MG63 (cell line): ENCODE measurements at places on chromosomes 2 and 18. TPM values are rescaled to one million over a fixed set of nuclear protein-coding genes. Genes with fewer than 3 reads are reported as not detected.

- peak; percentile 89 for DNase-seq
These were observed 46.8 kb downstream of the EPG5 start for GRCh38 chr18:45920367-45920766.

GRCh38 chr2:19871836-19872235 lies 29.9 kb downstream of the TTC32 start:
- DNase-seq: no peak

DNA sequence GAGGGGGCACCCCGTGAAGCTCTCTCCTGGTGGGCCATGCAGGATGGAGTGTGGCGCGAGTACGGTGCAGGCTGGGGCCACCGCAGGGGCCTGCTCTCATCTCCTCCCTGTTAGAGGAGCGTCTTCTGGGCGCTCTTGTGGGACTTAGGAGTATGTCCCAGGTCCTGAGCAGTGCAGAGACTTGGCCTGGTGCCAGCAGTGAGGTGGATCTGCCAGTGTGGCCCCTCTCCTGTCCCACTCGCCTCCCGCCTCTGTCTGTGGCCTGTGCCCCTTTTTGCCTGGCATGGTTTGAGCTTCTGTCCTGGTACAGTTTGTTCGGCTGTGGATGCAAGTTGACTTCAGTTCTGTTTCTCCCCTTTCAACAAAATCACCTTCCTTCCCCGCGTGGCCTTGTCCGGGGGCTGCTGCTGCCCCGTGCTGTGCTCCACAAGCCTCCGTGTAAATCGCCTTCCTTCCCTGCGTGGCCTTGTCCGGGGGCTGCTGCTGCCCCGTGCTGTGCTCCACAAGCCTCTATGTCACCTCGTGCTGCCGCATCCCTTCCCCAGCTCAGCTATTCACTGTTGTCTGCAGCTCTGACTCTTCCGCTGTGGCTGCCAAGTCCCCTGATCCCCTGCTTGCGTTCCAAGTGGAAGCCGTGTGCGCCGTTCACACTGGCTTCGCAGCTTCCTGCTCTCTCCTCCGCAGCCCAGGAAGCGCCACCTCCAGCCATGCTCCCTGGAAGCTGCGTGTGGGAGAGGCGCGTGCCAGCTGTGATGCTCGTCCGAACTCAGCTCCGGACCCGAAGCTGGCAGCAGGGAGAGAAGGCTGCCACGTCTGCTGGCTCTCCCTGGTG lies 13.7 kb downstream of the LDLRAD4 start:
- no peak for DNase-seq

DNA sequence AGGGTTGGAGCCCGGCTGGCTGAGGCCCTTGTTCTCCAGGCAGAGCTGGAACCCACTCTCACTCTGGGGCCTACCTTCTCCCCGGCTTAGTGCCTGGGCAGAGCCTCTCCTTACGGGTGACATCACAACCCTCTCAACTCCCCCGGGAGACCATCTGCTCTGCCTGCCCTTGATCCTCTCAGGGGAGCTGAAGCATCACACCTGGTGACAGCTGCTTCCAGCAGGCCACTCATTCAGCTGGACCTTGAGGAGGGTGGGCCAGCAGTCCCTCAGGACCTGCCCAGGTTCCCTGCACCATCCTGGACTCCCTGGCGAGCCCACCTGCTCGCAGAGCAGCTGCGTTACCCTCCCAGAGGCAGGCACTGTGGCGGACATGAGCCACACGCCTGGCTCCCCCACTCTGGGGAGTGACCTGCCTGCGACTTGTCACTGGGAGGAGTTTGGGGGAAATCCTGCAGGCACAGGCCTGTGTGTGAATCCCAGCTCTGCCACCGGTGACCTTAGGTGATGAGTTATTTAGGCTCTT lies 13.1 kb downstream of the HS6ST1 start:
- no peak for DNase-seq

Gene COLEC12
- total RNA-seq: 27.4 and 28.2 TPM in 2 replicates

DNA sequence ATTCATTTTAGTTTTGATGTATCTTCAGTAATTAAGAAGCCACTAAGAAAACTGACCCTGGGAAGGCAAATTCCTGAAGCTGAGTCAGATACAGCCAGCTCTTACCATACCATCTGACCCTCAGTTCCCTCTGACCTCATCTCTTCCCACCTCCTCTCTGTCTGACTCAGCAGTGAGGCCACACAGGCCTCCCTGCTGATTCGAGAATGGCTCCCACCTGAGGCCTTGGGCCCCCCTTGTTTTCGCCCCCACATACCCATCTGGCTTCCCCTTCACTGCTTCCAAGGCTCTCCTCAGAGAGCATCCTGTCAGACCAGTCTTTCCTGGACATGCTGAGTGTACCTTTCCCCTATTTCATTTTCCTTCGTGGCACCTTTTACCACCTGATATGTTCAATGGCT lies 71.0 kb upstream of the CYP1B1 start:
- DNase-seq: peak; percentile 85

DNA sequence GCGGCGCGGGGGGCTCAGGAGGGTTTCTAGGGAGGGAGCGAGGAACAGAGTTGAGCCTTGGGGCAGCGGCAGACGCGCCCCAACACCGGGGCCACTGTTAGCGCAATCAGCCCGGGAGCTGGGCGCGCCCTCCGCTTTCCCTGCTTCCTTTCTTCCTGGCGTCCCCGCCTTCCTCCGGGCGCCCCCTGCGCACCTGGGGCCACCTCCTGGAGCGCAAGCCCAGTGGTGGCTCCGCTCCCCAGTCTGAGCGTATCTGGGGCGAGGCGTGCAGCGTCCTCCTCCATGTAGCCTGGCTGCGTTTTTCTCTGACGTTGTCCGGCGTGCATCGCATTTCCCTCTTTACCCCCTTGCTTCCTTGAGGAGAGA lies 5.2 kb downstream of the PROC start:
- DNase-seq: no peak

DNA sequence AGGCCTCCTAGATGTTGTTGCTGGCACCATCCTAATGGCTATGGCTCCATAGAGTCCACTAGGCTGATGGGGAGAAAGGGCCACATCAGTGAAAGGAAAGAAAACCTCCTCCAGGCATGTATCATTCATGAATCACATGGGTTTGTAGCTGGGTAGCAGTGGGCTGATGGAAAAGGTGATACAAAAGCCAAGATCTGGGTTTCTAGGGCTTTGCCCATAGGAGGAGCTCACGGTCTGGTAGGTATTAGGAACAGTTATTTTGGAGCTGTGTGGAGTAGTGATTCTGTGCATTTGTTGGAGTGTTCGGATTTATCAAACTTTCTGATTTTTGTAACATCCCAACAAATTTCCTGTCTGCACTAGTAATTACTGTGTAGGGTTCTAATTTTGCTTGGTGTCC lies 259.2 kb downstream of the SLC4A3 start:
- no peak for DNase-seq

- no peak for DNase-seq
These were observed 39.0 kb upstream of the STRN start for GRCh38 chr2:37005118-37005868.

Gene MAT2A
- total RNA-seq: 116 and 137 TPM in 2 replicates

Gene PROC
- total RNA-seq: not detected in 2 replicates

Gene UGT1A5
- not detected in 2 replicates for total RNA-seq

Gene MAP3K19
- not detected in 2 replicates for total RNA-seq

- no peak for DNase-seq
These were observed 12.3 kb downstream of the PDCD1 start for GRCh38 chr2:241846406-241846805.

Gene ADD2
- total RNA-seq: 3.4 and 13.3 TPM in 2 replicates

Gene RND3
- total RNA-seq: 55.5 and 87.8 TPM in 2 replicates

Gene AUP1
- total RNA-seq: 70.0 and 143 TPM in 2 replicates

- no peak for DNase-seq
These were observed 186.2 kb downstream of the CMPK2 start for GRCh38 chr2:6679471-6679870.

Gene CCDC141
- not detected in 2 replicates for total RNA-seq

- no peak for DNase-seq
These were observed 42.3 kb upstream of the NCOA1 start for GRCh38 chr2:24448797-24449196.

GRCh38 chr18:23141104-23141999 lies 6.1 kb downstream of the CABLES1 start:
- DNase-seq: peak; percentile 9

GRCh38 chr2:18047213-18047611 lies 168.7 kb downstream of the KCNS3 start:
- DNase-seq: no peak

- no peak for DNase-seq
These were observed 15.0 kb upstream of the IL1A start for GRCh38 chr2:112798979-112799975.

Gene UGT1A3
- total RNA-seq: not detected in 2 replicates

- DNase-seq: no peak
These were observed 925.7 kb downstream of the DCDC2C start for GRCh38 chr2:4628998-4629501.

- DNase-seq: no peak
These were observed 127.8 kb downstream of the MBP start for GRCh38 chr18:77004555-77005380.

Gene PFN4
- total RNA-seq: not detected in 2 replicates

Gene CELF4
- total RNA-seq: not detected in 2 replicates

Gene SF3B6
- 264 and 301 TPM in 2 replicates for total RNA-seq

DNA sequence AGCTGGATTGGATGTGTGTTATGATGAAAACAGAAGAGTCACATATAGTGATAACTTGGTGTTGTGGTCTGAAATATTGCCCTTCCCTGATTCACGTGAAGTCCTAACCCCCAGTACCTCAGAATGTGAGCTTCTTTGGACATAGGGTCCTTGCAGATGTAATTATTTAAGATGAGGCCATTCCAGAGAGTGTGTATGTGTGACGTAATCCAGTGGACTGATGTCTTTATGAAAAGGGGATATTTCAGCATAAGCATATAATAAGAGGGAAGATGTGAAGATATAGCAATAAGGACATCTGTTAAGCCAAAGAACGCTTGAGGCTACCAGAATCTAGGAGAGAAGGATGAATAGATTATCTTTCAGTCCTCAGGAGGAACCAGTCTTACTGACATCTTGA lies 62.5 kb downstream of the LTBP1 start:
- DNase-seq: no peak

- DNase-seq: no peak
These were observed 137.7 kb downstream of the ALK start for GRCh38 chr2:29783666-29784065.

DNA sequence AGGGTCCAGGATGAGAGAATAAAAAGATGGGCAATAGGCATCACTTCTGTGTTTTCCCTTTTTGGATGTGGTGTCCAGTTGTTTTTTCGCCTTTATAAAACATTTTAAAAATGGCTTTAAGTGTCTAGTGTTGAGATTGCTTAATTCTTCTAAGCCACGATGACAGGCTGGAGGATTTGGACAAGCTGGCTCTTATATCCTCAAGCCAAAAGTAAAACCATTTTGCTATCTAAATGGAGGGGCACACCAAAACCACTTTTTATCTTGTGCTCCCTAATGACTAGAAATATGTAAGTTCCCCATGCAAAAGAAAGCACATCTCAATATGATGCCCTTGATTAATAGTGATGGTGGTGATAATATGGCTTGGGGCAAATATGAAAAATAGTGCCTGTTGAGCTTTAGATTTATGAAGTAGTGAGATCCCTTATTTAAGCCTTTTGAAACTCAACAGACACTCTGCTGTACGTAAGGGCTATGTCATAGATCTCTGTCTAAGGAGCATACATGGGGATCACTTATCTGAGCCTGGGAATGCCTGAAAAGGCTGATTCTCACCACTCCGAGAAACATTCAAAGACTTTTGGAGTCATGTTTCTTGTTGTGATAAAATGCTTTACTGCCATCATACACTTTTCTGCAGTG lies 185.5 kb downstream of the KCNS3 start:
- no peak for DNase-seq

DNA sequence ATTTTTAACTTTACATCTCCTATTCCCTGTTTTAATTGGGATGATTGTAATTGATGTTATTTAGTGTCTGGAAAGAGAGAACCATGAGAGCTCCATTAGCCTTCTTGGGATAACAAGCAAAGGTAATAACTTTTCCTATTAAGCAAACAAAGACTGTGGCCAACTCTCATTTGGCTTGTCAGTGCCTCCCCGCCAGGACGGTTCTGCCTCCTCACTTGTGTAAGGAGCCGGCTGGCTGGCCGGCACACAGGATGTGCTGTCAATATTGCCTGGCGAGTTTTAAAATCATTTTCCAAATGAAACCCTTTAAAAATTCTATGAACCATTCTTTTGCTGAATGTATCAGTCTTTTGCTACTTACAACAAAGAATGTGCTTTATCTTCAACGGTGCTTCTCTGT lies 898.3 kb downstream of the CPS1 start:
- no peak for DNase-seq

DNA sequence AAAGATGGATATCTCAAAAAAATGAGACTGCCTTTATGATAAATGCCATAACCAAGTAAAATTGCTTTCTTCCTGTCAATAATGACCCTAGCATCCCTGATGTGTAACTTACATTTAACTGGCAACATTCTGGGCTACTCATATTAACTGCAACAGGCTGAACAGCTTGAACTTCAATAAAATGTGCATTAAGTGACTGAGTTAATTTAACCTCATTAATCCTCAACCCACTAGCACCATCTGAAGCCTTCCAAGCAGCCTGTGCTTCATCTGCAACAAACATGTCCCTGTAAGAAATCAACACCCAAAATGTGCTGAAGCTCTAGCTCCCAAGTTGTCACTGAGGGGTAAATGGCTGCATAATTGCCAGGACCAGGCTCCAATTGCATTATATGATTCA lies 296.2 kb upstream of the ZC3H15 start:
- no peak for DNase-seq

GRCh38 chr18:44938720-44939665 lies 258.3 kb downstream of the SETBP1 start:
- DNase-seq: peak; percentile 9

DNA sequence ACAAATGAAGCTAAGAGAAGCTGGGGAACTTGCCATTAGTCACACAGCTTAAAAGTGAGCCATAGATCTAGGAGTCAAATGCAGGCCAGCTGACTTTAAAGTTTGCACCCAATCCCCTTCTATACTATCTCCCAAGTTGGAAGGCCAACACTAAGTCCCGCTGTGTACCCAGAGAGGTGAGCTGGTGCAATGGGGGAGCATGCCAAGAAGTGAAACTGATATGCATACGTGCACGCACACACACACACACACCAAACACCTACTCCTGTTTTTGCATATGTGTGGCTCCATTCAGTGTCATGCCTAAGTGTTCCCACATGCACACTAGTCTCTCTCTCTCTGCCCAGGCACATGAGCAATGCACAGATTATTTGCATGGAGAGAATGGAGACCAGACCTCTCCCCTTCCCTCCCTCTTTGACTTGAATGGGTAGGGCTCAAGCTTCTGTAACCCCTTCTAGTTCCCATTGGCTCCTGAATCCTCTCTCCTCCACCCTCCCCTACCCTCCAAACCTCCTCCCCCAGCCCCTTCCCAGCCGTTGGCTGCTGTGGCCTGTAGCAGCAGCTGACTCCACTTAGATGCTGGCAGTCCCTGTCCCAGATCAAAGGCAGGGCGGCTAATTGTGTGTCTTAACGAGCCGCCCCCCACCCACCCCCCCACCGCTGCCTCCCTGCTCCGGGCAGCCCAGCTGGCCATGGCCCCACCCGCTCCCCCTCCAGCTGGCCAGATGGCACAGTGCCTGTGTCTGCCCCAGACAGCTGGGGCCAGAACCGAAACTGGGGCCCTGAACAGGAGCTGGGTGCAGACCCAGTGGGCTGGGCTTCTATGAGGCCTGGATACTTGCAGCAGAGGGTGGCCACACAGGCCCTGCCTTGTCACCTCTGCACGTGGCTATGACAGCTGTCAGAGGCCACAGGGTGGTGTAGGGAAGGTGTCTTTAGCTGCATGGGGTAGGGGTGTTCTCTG lies 5.6 kb downstream of the WNT10A start:
- no peak for DNase-seq
